NCI-H1436 treated with DMSO at 0.1 percent for 48 hours (cell line): ENCODE measurements at places on chromosomes 6 and 20.

GRCh38 chr6:148452876-148453275 is 110.2 kb downstream of the SASH1 start:
- DNase-seq, result no peak

DNA sequence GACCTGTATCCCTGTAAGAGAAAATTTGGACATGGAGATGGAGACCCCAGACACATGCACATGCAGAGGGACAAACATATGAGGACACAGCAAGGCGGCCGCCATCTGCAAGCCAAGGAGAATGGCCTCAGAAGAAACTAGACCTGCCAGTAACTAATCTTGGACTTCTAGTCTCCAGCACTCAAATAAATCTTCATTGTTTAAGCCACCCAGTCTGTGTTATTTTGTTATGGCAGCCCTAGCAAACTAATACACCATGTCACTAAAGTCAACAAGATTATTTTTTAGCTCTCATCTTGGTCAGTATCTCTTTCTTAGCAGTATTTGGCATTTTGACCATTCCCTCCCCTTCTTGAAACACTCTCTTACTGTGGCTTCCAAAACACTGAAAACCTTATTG is 26.7 kb downstream of the LATS1 start:
- no peak for DNase-seq

- DNase-seq, result no peak
Observed at GRCh38 chr6:133085471-133085870, 155.7 kb upstream of the EYA4 start.

- DNase-seq, result no peak
Observed at GRCh38 chr6:18629571-18629970, 242.4 kb downstream of the RNF144B start.

DNA sequence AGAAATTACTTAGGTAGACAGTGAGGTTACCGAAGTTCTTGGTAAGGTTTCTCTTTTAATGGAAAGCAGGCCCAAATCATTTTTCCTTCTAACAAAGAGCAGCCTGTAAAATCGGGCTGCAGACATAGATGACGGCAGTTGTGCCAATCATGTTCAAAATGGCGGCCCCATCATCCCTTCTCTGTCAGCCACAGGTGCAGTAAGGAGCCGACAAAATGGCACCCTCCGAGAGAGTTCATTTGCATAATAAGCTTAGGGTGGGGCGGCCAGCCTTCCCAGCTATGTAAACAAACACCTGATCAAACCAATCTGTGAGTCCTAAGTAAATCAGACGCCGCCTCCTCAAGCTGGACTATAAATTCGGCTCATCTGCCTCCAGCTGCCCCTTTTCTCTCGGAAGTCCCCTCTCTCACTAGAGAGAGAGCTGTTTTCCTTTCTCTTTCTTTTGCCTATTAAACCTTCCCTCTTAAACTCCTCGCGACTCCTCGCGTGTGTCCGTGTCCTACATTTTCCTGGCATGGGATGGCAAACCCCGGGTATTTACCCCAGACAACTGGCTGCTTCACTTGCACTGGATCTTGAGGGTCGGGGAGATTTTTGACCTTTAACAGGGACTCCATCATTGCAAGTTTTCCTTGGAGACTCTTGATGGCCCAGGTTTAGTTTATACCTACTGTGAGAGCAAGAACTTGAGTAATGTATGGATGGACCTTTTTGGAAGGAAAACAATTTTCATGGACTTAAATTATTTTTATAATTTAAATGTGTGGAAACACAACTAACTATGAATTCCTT is 8.9 kb upstream of the DDR1 start:
- DNase-seq, result no peak

DNA sequence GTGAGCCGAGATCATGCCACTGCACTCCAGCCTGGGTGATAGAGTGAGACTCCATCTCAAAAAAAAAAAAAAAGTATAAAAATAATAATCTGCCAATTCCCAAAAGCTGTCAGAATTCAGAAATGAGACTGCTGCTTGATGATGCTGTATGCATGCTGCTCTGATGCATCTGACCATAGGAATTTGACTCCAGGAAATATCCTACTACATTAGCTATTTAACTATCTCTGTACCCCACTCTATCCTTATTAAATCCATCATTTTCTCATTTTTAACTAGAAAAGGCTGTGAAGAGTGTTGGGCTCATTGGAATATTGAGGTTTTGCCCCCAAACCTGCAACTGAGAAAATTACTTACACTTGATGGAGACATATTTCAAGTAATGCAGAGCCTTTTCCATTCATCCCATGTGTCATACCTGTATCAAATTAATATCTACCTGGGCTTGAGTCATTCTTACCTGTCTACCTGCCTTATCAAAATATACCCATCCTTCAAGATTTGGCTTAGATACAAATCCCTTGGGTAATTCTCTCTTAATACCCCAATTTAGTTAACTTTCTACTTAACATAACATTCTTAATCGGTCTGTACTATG is 135.2 kb upstream of the PREP start:
- DNase-seq, result no peak

DNA sequence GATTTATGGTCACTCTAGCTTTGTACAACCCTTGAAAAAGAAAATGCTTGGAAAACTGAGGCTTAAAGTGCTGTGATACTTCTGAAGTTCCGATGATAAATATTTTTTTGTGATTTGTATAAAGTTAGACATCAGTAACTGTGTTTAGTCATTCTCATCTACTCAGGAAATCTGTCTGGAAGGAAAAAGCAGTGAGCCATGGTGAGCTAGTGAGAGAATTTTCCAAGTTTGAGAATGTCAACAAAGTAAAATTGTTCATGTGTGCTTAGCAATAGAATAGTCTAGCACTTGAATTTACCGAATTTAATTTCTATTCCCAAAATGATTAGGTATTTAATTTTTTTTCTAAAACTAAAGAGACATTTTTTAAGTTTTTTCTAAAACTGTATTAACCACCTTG is 41.3 kb upstream of the PLCB4 start:
- no peak for DNase-seq

DNA sequence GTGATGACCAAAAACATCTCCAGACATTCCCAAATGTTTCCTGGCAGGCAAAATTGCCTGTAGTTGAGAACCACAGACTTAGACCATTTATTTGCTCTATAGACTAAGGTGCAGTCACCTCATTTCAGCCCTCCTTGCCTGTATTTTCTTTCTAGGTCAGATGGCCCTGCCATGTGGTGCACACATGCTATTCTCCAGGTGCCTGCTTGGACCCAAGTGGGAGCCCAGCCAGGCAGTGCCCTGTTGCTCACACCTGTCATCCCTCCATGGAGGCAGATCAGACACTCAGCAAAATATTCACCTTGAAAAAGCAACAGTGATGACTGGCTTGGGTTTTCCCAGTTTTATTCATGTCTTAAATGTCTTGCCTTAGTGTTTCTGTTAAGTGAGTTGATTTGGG is 311.4 kb downstream of the TFAP2C start:
- DNase-seq, result no peak

- DNase-seq, result no peak
Observed at GRCh38 chr6:49790341-49790740, 3.3 kb upstream of the PGK2 start.

DNA sequence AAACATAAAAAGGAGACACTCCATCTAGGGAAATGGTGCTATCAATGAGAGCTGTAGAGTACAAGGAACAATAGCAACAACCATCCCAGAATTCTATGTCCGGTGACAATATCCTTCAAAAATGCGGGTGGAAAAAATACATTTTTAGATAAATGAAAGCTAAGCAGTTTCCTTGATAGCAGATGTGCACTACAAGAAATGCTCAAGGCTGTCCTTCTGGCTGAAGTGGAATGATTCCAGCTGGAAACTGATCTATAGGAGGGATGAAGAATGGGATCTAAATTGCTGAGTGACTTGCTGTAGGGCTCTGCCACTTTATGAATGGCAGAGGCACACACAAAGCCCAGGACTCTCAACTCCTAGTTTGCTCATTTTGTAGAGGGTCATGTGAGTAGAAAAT is 763.1 kb downstream of the C6orf118 start:
- DNase-seq, result no peak

DNA sequence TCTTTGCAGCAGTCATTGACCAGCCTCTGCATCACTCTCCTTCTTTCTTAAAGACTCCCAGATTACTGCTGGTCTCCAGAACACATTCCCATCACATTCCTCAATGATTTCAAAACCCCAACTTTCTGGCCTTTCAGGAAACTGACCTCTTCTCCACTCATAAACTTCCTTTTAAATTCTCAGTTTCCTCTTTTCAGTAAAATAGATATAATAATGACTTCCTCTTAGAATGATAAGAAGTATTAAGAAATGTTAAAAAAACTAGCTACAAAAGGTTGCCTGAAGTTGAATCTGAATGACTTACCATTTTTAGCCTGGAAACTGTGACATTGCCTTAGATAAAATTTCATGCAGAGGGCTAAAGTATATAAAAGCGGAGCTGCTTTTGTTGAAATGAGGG is 239.3 kb downstream of the OGFRL1 start:
- no peak for DNase-seq

GRCh38 chr6:166335378-166336302 is 6.7 kb downstream of the SFT2D1 start:
- no peak for DNase-seq

DNA sequence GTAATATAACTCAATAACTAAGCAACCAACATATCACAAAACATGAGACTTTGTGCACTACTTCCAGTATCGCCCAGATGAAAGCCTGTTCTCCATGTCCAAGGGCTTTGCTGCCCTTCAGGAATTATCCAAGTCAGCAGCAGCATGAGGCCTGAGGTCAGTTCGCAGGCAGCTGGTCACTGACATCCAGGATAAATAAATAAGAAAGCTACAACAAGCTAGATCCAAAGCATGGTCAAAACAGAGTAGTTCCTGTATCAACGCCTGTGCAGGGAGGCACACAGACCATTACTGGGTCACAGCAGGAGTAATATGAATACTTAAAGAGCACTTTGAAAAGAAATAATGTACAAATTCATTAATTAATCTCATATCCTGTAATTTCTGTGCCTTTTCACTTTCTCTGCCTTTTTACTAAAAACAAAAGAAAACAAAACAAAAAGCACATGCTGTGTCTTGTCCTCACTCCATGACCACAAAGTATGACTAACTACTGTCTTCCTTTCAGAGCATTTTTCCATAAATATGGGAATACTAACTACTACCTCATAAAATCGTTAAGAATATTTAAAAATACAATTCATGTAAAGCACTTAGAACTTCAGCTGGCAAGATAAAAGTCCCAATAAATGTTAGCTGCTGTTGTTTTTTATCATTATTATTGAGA is 374.9 kb upstream of the IRAK1BP1 start:
- no peak for DNase-seq

- no peak for DNase-seq
Observed at GRCh38 chr20:24407151-24407550, 62.3 kb upstream of the SYNDIG1 start.

- DNase-seq, result no peak
Observed at GRCh38 chr20:23937303-23938117, 51.1 kb downstream of the GGTLC1 start.

DNA sequence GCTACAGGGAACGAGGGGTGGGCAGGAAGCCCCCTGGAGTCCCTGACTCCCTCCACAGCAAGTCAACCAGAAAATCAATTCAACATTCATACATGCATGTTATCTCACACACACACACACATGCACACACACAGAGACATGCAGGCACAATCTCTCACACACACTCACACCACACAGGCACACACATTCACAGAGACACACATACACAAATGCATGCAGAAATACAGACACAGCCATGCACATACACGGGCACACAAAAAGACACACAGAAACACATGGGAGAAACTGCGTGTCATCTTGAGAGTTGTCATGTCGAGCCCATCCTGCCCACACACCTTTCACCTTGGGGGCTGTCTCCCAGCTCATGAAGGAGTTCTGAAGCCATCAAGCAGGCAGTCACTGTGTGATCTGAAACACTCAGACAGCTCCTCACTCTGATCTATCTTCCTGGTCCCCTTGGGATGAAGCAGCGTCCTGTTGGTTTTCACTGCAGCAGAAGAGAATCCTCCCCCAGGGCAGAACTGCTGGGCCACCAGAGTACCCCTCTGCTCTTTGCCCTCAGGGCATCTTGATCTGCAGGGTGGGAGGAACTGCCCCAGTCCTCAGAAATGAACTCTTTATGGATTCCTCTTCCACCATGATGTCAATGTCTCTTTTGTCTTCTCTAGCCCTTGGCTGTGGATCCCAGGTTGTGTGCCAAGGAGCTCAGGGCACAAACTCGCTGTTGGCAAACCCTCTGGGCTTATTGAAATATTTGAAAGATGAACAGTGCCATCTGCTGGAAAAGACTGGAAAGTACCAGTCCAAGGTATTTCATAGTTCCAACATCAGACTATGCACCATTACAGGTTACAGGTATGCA is 8.8 kb downstream of the RAET1L start:
- DNase-seq, result no peak

DNA sequence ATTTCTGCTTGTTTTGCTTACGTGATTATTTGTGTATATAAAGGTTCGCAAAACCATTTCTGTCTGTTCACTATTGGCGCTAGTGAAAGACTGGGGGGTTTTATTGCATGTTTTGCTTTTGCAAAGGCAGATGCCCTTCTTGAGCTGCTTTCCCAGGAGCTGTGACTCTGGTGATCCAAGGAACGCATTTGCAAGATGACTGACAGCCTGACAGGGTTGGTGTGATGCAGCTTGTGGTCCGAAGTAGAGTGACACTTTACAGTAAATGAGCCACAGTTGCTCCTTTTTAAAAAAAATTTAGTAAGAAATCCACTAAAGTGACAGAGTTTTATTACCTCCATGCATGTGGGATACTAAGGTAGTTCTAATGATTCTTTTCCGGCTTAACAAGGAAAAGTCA is 73.7 kb downstream of the TPD52L1 start:
- DNase-seq, result no peak
